ENCODE measurements at places on chromosomes 1 and 21.

DNA sequence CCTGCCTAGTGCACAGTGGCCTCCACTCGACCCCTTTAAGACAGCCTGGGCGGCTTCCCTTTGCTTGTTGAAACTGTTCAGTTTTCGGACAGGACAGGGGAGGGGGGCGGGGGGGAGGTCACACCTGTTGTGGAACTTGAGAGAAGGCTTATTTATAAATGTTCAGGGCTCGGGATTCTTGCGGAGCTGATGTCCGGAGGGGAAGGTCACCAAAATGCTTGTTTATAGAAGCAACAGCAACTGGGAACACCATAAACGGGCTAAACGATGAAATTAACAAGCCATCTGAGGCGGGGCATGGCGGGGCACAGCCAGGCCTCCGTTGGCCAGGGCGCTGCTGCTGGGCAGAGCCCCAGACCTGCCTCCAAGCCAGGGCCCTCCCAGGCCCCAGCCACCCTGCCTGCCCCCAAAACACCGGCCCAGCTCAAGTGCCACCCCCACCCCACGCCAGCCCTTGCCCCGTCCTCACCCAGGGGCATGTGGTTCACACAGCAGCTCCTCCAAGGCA lies 59.8 kb upstream of the CASZ1 start:
- no peak for DNase-seq

GRCh38 chr21:14870853-14871149 lies 194.0 kb downstream of the NRIP1 start:
- no peak for DNase-seq

DNA sequence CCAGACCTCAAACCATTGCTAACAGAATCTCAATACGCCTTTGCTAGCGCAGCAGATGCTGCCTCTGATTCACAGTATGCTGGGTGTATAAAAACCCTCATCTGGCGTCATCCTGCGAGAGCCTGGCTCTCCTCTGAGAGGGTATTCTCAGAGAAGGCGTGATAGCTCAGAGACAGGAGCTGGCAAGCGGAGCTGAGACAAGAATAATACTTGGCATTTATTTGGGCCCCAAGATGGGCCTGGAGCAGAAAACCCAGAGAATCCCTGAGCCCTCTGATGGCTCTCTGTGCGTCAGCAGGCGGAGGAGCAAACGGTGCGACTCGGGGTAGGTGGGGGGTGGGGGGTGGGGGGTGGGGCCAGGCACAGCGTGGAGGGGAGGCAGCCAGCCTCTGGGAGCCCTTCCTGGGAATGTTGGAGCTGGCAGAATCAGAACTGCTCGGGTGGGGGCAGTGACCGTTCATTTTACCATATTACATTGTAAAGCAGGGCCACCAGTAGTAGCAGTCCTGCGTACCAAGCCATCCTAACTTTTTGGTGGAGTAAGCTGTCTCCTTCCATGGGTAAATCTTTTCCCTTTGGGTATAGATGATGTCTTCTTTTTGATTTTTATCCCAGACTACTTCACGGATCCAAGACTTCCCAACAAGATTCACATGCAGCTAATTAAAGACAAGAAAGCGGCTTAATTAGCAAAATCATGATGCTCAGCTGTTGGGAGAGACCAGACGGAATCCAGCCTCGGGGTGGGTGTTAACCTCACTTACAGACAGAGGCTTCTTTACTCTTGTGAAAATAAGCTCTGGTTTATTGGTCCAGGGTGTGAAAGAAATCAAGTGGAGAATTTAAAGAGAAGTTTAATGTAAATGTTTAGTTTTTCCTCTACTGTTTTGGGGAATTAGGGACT lies 7.1 kb downstream of the RIIAD1 start:
- DNase-seq, result no peak

- DNase-seq, result no peak
Observed at GRCh38 chr1:229204921-229205777, 65.8 kb upstream of the RAB4A start.

GRCh38 chr1:17355898-17356297 lies 16.1 kb upstream of the PADI6 start:
- no peak for DNase-seq

DNA sequence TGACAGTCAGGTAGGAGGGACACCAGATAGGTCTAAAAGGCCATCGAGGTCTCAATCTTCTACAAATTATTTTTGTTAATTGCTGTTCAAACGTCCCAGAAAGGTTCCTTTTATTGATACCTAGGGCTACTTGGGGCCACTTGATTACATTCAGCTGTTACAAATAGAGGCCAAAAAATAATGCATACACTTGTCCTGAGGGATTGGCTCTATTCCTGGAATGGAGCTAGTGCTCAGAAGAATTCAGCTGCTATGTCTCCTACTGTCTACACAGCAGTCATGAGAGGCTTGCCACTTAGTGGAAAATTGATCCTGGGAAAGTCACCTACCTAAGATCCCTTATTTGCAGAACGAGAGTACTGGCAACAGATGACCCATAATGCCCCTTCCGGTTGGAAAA lies 498.3 kb downstream of the ADGRL2 start:
- DNase-seq, result no peak

DNA sequence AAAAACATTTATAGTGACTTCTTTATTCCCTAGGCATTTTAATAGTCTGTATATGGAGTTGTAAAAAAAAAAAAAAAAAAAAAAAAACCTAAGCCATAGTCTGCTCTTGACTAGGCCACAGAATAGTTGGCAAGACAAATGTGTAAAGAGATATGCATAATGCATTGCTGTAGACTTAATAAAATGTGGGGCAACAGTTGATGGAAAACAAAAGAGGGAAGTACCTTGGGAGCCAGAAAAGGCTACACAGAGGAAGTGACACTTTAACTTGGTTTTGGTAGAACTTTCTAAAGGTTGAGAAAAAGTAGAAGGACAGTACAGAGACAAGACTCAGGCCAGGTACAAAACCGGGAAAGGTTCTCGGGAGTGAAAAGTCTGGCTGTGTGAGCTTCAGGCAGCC lies 802.9 kb upstream of the ADAMTS5 start:
- DNase-seq, result no peak

- DNase-seq, result peak; percentile 53
Observed at GRCh38 chr1:185916861-185917260, 182.7 kb downstream of the HMCN1 start.

GRCh38 chr1:232893481-232894313 lies 56.7 kb upstream of the NTPCR start:
- DNase-seq, result peak; percentile 65

DNA sequence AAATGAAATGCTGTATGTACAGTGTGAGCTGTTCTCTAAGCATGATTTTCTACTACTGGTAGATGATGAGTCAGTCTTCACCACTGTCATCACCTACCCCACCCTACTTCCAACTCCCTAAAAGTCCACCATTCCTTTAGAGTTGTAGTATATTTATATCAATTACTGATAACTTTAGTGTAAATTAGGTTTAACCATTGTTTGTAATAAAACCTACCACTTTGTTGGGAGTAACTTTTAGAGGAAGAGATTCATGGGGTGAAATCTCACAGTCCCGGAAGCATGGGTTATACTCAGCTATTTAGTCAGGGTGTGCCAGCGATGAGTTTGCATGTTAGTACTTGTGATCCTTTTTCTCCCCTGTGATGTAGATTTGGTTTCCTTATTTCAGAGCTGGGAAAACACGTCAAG lies 17.1 kb downstream of the MORC3 start:
- DNase-seq, result no peak

GRCh38 chr1:22687191-22687590 lies 23.4 kb upstream of the EPHB2 start:
- DNase-seq, result no peak

DNA sequence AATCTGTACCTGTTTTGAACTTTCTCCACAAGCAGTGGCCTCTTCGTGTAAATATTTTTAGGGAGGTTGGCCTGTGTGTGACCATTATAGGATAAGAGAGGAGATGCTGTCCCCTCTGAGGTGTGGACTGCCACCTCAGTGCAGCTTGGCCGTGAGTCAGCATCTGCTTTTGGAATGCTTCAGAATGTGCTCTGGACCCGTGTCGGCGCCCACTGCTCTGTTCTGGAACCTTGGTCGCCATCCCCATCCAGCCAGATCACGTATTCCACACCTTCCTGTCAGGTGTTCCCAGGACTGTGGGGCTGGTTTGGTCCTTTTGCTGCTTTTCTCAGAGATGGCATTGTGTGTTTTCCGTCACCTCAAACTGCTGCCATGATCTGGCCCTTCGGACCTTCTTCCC lies 5.5 kb downstream of the UCK2 start:
- DNase-seq, result no peak
